Putamen (tissue), 1 donor: ENCODE measurements at places on chromosomes 2 and 18.

GRCh38 chr2:36356990-36357846 is 1.6 kb downstream of the CRIM1 start:
- peak; percentile 68 for DNase-seq

DNA sequence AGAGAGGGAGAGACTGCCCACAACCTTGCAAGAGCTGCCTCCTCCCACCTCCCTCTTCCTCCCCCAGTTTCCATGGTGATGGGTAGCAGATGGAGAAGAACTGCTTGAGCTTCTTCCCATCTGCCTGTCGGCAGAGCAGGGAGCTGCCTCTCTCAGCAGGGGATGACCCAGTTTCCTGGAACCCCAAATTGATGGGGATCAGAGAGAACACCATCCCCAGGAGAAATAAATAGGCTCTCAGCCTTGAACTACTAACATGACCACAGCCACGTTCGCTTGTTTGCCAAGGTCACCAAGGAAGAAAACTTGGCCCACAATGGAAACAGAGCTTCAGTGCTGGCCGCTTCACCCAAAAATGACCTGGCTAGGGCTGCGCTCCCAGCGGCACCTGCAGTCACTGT is 82.2 kb downstream of the ADD2 start:
- peak; percentile 75 for DNase-seq

DNA sequence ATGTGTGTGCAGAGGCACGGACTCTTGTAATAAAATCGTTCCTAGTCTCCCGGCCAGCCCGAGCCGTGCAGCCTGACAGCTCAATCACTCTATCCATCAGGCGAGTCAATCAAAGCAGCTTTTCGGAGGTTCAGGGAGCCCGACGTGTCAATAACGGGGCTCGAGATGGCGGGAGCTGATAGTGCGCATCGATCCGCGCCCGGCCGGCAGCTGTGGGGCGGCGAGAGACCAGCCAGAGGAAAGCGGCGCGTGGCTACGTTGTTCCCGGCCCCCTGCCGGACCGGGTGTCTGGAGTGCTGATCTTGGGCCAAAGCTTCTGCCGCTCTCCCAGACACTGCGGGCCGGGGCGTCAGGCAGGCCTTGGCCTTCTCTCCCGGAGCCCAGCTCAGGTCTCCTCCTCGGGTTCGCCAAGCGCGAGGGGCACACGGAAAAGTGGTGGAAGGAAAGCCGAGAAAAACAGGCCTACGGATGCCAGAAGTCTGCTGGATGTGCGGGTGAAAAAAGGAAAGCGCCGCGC is 2.4 kb downstream of the EN1 start:
- no peak for DNase-seq

GRCh38 chr2:65053199-65053598 is 3.0 kb upstream of the CEP68 start:
- DNase-seq, result no peak
